Stimulated activated CD4-positive, alpha-beta T cell treated with anti-CD3 and anti-CD28 coated beads, Interleukin-15, amount 100 ng/mL, for 48 hours (primary cell): ENCODE measurements at places on chromosomes 6 and 20.

- no peak for DNase-seq
Observed at GRCh38 chr20:37533154-37533715, 5.6 kb upstream of the BLCAP start.

- no peak for DNase-seq
Observed at GRCh38 chr20:58720890-58721289, 28.3 kb downstream of the NPEPL1 start.

DNA sequence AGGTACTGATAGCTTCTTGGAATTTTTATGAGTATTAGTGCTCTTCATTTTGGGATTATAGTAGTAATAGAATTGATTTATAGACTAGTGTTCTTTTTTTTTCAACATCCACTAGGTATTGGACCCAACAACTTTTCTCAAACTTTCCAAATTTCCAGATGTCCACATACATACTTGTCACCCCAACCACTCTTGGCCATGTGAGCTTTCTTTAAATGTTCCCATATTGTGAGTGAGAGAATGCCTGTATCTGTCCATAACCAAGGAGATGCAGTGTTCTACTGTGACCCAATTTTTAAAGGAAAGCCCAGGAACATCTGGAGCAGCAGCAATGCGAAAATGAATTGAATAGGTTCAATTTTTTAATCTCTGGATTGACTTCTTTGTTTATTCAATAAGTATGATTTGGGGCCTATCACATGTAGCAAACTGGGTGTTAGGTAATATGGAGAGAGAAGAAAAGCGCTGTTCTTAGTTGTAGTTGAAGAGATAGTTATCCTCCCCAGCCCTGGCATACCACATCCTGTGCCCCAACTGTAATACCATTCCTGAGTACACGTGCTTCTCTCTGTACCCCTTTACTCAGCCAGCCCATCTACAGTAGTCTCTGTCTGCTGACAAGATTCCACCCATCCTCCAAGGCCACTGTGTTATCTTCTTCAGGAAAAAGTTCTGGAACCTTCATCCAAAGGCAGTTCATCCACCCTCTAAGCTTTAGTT lies 116.8 kb upstream of the SUPT3H start:
- DNase-seq, result no peak

GRCh38 chr6:105644073-105644489 lies 241.2 kb upstream of the PREP start:
- no peak for DNase-seq

- DNase-seq, result no peak
Observed at GRCh38 chr6:110201151-110201884, 21.1 kb downstream of the CDC40 start.

- DNase-seq, result no peak
Observed at GRCh38 chr6:45531999-45532595, 154.4 kb upstream of the SUPT3H start.

DNA sequence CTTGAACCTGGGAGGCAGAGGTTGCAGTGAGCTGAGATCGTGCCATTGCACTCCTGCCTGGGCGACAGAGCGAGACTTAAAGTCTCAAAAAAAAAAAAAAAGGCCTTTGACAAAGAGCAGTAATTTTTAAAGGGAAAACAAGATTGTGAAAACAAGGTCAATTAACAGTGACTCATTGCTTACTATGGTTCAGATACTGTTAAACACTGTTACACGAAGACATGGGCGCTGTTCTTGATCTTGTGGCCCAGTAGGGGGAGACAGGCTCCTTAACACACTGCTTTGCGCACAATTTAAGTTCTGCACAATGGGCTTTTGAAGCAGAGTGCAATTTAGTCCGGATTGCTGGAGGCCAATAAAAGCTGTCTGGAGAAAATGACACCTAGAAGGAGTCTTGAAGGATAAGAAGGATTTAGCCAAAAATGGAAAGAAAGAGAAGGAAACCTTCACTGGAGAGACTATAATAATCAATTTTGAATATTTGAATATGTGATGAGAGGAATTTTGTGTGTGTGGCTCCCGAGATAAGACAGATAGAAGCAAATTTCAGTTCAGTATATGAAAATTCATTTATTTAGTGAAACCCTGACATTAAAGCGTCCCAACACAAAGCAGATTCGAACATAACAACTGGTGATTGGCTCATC lies 6.0 kb upstream of the LATS1 start:
- peak; percentile 12 for DNase-seq

- DNase-seq, result no peak
Observed at GRCh38 chr20:20743511-20744169, 31.2 kb upstream of the RALGAPA2 start.

DNA sequence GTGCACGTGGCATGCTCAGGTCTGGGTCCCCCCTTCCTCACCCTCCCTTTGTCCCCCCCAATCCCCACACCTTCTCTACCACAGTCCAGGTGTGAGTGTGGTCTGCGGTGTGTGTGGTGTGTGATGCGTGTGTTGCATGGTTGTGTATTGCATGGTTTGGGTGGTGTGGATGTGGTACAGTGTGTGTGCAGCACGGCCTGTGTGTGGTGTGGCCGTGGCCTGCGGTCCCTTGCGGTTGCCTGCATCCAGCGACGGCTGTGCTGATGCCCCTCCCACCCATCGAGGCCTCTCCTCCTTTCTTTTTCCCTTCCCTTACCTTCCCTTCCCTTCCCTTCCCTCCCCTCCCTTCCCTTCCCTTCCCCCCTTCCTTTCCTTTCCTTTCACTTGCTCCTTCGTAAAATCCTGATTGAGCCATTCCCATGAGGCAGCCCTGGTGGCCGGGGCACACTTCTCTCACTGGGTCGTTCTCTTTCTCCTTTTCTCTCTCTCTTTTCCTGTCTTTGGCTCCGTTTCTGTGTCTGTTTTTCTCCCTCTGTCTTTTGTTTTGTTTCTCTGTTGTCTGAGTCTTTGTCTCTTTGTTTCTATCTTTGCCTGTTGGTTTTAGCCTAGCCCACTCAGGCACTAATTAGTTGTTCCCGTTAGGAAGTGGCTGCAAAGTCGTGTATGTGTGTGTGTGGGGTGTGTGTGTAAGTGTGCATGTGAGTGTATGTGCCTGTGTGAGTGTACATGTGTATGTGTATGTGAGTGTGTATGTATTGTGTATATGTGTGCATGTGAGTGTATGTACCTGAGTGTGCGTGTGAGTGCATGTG lies 65.7 kb downstream of the SRC start:
- no peak for DNase-seq

DNA sequence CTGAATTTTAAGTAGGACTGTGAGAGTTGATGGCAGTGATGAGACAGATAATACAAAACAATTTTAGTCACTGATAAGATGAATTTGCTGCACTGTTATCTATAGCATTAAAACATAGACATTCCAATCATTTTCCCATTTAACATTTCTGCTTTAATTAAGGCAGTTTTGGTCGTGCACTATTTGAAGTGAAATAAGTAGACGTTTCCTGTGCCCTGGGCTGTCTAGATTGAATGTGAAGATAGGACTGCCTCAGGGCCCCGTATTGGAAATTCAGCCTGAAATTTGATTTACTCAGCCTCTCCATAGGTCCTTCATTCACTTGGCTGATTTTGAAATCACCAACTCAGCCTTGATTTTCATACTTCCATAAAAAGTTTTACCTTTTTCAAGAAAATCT lies 48.3 kb downstream of the ARID1B start:
- DNase-seq, result no peak

GRCh38 chr6:136647363-136647852 lies 97.2 kb upstream of the MAP7 start:
- peak; percentile 13 for DNase-seq

DNA sequence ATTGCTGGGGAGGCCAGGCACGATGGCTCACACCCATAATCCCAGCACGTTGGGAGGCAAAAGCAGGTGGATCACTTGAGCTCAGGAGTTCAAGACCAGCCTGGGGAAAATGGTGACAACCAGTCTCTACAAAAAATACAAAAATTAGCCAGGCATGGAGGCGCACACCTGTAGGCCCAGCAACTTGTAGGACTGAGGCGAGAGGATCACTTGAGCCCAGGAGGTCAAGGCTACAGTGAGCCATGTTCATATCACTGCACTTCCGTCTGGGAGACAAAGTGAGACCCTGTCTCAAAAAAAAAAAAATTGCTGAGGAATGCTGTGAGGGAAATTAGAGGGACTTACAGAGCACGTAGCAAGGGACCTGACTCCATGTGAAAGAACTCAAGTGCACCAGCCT lies 40.8 kb upstream of the ID1 start:
- DNase-seq, result no peak

- DNase-seq, result no peak
Observed at GRCh38 chr6:169186496-169187169, 67.0 kb downstream of the THBS2 start.

DNA sequence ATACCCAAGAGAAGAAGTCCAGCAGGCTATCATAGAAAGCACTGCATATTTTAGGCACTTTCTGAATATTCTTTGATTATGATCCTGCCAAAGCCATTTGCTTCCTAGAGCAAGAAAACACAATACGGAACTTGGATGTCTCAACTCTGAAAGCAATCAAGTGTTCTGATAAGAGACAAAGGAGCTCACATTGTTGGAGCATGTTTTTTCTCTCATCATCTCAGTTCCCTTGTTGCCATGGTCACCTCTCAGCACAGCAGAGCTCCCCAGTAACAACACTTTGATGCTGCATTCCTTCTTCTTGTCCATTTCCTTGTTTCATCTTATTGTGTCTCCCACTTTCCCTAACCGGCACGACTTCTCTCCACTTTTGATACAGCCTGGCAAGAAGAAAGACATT lies 168.7 kb upstream of the FUT9 start:
- no peak for DNase-seq

GRCh38 chr6:88295663-88296062 lies 129.5 kb upstream of the CNR1 start:
- DNase-seq, result no peak

DNA sequence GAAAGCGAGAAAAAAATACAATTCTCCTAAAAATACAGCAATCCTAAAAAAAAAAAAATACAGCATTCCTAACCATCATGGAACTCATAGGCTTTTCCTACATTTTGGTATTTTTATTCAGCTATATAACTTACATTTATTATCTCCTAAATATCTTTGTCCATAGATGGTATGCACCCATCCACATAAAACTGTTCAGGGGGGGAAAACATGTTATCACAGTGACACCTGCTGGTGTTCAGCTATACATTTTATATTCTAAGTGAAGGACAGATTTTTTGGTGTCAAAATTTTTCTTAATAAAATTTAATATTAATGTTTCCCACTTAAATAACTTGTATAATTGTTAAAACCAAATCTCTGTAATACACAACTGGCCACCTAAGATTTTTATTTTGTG lies 58.0 kb downstream of the BLOC1S5 start:
- no peak for DNase-seq

- DNase-seq, result no peak
Observed at GRCh38 chr6:31777667-31778050, 531 bp upstream of the VWA7 start.
